ENCODE measurements at places on chromosomes 4 and X.
A peak's percentile ranks its signal among the peaks of the same experiment; 100 is the strongest.

DNA sequence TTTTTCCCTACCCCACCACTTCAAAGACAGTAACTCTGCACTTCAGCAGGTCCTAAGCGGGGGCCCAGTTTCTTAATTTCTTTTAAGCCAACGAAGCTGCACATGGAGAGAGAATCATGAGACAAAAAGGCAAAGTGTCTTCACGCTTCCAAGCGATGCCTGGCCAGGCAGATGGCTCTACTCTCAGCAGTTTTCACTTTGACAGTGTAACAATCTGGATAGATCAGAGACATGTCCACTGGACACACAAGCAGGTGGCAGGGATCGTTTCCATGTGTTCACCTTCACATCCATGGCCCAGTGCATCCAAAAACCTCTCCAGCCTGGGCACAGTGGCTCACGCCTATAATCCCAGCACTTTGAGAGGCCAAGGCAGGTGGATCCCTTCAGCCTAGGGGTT, 27.8 kb downstream of the PPP2R2C start:
- no peak for DNase-seq

DNA sequence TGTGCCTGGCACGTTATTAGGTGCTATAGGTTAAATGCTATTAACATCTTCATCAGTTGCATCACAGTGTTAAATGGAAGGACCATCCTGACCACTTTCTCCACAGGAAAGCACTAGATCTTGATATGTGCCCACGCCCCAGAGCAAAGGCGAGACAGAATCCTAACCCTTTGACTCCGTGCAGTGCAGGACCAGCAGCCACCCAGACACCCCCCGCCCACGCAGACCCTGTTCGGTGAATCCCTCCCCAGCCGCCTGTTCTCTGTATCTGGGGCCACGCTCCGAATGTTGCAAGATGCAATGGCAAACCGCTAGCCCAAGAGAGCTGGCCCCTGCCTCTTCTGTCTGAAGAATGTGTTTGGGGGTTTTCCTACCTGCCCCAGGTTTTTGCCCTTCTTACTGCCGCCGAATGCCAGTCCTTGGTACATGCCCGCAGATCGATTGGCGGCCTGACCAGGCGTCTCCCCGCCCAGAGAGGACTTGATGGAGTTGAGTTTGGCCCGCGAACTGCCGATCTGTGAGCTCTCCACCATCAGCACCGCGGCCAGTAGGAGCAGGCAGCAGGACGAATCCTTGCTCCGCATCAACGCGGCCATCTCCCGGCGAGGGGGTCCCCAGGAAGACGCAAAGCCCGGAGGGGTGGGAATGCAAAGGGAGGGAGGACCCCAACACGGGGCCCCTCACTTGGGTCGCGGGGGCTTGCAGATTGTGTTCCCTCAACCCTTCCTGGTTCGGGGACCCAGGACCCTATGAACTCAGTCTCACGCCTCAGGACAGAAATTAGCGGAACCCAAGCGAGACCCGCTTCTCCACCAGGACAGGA, 906 bp downstream of the DKK2 start:
- no peak for DNase-seq

GRCh38 chr4:101670897-101671296, 119.6 kb upstream of the BANK1 start:
- no peak for DNase-seq

DNA sequence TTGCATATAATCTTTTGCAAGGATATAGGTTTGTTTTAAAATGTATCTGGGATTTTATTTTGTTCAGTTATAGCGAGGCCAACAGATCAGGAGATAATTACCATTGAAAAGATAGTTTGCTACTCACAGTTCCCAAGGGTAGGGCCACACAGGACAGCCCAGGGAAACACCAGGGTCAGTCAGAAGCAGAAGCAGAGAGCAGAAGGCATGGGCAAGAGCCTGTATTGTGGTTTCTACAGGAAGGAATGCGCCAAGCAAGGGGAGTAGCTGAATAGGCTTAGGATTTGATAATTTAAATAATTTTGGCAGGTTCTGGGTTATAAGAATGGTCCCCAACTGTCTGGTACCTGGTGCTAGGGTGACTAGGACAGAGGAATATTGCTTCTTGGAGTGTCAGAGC, 61.6 kb downstream of the SYNPO2 start:
- DNase-seq: no peak

- DNase-seq: no peak
These were observed 71.5 kb upstream of the VEGFC start for GRCh38 chr4:176864238-176864637.

GRCh38 chr4:27278615-27279375, 418.2 kb downstream of the STIM2 start:
- DNase-seq: peak; percentile 26

DNA sequence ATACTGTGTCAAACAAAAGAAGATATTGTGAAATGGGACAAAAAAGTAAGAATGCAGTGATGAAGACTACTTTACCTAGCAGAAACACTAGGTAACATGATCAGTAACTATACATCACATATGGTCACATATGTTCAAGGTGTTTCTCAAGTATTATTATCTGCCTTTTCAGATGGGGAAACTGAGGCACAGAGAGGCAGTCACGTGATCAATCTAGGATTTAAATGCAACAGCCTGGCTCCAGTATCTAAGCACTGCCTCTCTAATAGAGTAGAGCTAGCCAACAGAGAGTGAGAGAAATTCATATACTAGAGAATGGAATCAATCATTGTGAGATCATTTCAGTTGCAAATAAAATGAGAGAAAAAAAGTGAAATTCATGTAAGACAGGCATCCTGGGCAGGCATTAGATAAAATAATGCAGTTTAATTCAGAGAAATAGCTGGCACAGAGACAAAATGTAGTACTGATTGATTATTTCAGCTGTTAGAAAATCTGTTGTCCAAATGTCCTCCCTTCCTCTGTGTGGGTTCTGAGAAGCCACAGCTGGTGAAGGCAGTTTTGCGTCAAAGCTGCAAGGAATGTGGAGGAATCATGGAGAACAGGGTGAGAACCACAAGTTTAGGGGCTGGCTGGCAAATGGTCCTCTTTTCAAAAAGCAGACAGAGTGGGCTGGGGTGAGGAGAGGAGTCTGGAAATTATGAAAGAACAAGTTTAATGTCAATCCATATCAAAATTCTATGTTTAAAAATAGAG, 26.0 kb downstream of the SMIM43 start:
- DNase-seq: no peak

DNA sequence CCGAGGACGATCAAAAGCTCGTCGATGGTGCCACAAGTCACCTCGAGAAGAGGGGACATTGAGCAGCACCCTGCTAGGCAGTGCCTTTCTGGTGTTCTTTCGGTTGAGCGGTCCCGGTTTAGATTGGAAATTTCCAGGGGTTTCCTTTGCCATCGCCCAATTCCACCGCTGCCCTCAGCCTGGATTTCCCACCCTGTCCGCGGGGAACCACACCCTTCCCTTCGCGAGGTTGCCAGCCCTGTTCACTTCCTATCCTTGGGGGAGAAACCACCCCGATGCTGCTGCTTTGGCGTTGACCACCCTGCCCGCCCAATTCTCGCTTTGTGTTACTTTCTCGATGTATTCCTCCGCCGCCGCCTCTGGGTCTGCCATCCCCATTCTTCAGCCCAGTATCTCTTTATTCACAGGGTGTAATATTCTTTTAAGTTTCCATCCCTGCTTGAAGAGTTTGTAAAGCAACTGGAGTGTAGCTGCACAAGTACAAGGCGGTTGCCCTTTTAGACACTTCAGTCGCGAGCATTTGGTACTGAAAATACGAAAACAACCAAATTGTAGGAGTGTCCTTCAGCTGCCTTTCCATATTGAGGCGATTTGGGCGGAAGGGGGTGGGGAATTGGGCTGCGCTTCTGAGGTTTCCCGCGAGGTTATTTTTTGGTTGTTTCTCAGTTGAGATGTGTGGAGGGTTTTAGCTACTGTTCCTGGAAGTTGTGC, 1.1 kb downstream of the OGT start:
- DNase-seq: no peak

- DNase-seq: no peak
These were observed 170.3 kb downstream of the RAB28 start for GRCh38 chr4:13313856-13314255.

DNA sequence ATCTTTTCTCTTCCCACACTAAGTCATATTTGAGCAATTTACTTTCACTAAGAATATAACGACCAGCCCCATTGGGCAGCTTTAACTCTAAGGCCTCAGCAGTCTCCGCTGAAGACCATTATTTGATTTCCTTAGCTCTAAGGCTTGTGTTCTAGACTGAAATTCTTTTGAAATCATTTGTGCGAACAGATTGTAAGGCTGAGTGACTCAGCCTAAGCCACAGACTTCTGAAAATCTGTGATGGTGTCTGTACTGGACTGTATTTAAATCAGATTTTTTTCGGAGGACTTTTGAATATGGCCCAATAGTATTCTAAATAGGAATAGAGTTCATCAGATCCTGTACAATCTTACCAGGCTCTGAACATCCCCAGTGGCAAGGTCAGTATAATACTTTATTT, 150.3 kb upstream of the TECRL start:
- no peak for DNase-seq

Measured in HuH-7 (cell line).